Fibroblast of skin of abdomen (primary cell): ENCODE measurements at places on chromosomes 7 and 10.

DNA sequence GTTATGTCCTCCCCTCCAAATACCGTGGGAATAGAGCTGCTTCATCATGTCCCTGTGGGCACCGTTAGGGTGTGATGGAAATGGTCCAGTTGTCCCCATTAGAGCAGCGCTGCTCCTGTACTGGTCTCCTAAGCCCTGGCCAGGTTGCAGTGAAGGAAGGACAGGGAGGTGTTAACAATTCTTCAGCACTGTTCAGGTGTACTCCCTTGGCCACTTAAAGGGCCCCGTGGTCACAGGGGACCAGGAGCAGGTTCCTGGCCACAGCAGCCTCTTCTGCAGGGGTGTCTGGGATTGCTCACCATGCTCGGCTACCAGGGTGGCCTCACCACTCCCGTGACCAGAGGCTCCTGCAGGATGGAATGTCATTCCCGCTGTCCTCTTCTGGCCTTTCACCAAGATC is 65.8 kb downstream of the MINDY4 start:
- no peak for DNase-seq

GRCh38 chr10:104437226-104437625 is 83.6 kb downstream of the CFAP58 start:
- no peak for DNase-seq

GRCh38 chr10:16809074-16809718 is 8.0 kb downstream of the RSU1 start:
- peak; percentile 21 for DNase-seq

- peak; percentile 81 for DNase-seq
These were observed 49.0 kb downstream of the ADD3 start for GRCh38 chr10:110056822-110057221.

DNA sequence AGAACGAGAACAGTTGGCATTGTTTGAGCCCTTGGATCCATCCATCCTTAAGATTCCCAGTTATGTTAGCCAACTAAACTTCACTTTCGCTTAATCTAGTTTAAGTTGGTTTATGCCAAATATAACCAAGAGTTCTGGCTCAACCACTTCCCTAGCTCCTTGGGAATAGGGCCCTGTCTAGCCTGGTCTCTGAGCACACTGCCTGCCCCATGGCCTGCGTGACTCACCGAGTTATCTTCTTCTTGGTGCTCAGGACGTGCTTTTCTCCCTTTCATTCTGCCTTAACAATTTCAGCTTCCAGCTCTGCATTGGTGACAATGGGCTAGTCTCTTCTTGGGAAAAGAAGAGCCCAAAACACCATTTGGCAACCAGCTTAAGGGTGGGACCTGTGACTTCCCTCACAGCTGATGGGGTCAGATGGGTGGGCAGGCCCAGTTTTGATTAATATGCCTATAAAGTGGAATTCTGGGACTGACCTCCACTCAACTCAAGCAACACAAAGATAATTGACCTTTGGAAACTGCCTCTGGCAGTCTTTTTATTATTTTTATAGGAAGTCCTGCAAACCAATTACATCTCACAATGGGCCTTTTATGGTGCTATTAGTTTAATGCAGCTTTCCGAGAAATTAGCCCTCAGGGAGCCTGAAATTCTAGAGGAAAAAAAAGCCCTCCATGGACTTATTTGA is 126.4 kb downstream of the CFAP58 start:
- DNase-seq, result no peak

DNA sequence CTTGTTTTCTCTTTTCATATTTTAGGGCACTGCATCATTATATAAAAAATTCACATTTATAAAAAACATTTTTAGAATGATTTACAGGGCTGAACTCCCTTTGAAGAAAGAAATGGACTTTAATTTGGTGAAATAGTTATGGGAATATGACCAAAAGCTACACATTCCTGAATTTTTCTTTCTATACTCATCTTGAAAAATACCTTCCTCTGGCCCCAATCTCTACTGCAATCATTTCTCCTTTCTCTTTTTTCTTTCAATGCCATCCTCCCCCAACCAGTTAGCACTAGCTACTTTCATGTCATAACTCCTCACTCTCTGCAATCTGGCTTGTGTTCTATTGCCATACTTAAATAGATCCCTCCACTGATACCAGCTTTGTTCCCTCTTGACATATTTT is 6.2 kb downstream of the WNT8B start:
- peak; percentile 40 for DNase-seq

DNA sequence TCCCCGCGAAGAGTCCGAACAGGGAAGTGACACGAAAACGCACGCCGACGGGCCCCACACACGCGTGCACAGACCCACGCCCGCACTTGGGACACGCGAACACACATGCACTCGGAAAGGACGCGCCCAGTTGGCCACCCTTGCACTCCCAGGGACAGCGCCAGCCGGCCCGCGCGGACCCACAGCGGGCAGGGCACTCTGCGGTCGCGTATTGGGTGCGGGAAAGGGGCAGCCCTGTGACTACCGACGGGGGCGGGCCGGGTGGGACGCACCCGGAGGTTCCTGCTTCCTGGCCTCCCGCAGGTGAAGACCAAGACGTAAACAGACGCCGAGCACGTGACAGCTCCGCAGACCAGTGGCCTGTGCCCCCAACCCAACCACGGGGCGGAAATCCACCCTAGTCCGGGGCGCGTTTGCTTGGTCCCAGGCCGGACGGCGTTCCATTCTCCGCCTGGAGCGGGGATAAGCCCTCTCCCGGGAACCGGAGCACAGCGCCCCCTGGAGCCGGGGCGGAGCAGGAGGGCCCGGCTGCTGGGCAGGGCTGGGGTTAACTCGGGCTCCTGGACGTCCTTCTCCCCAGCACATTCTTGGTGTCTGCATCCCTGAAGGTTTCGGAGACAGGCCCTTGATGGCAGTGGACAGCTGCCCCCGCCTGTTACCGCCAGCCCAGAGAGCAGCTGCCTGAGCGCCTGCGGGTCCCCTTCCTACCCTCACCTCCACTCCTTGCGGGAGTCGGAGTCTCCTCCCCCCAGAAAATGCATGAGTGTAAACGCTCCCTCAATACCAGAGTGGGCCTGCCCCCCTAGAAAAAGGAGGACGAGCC is 2.0 kb upstream of the LZTS2 start:
- DNase-seq, result peak; percentile 68

DNA sequence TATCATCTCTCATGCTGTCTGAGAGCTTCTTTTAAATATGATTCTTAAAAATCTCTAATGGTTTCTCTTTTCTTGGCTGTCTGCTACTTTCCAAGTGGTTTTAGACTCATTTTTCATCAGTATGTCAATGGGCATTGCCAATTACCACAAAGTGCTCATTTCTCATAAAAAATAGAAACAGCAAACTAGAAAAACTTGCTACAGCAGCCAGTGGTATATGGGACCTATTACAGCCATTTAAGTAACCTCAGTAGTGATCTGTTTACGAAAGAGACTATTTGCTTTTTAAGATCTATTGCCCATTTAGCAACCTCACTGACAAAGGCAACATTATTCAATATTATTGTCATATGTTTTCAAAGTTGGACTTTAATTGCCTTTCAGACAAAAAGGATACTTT is 207.1 kb upstream of the RHOBTB1 start:
- peak; percentile 9 for DNase-seq

GRCh38 chr10:124962421-124962820 is 20.5 kb downstream of the ZRANB1 start:
- no peak for DNase-seq

DNA sequence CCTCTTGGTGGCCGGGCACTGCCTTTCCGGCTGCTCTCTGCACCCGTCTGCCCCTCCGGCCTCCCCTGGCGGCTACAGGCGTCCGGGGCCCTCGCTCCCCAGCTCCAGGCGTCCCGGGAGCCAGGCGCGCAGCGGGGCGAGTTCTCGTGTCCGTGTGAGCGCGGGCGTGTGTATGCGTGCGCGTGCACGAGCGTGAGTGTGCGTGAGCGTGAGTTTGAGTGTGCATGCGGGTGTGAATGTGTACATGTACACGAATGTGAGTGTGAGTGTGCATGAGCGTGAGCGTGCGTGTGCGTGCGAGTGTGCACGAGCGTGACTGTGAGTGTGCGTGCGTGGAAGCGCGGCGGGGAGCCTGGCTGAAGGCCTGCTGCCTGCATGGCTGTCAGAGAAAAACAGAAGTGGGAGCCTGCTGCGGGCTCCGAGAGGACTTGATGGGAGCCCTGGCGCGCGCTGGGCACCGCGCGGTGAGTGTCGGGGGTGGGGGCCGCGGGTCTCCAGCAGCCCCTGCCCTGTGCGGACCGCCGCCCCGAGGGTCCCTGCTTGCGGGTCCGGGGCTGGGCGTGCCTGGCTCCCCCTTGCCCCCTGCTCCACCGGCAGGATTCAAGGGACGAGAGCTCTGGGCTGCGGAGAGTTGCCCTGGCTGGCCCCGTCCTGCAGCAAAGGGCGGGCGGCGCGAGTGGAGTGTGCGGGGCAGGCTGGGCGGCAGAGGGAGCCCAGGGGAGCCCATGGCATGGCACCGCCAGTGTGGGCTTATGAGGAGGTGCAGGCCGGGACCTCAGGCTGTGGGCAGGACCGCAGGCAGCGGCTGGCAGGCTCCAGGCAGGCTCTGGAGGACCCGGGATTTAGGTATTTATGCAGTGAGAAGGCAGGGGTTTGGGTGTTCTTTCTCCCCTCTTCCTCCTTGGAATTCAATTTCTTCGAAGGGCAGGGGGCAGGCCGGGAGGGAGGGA is 75.8 kb upstream of the EN2 start:
- no peak for DNase-seq

DNA sequence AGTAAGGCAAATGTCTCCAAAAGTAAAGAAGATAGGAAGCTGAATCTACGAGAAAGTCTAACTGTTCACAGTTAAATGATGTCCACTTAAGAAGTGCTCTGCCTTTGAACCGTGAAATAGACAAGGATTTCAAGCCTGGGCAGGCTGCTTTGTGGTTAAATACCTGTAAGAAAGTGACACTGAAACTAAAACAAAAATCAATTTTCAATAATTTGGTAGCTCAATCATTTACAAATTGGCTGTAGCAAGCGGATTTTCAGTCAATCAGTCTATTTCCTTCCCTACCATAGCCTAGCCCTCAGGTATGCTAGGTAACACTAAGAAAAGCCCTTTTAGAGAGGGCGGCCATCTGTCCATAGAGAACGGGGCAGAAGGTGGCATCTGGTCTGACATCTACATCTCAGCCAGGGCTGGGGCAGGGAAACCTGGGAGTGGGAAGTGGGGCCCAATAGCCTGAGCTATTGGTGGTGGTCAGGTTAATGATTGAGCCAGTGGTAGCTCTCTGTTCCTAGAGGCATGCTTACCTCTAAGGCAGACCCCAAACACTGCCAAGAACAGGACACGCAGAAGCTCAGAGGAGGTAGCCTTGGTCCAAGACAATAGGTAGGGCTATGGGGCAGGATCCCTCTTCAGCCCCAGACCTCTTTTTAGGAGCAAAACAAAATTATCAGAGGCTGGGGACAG is 223.2 kb downstream of the CCSER2 start:
- DNase-seq, result no peak

DNA sequence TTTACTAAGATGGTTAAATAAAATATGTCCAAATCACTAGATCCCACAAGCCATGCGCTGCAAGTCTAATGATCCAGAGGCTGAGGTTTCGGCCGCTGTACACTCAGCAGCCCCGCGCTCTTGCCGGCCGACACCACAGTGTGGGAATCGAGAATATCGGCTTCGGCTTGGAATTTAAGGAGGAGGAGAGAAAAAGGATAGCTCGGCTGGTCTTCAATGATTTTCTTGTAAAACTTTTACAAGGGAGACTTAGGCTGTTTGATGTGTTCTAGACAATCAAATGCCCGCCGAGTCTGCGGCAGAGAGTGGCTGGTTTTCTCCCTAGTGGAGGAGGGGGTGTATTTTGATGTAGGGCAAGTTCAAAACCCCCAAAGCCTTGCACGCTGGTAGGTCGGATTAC is 118.2 kb upstream of the TCF7L2 start:
- DNase-seq, result no peak

- DNase-seq, result no peak
These were observed 214.4 kb upstream of the GPR26 start for GRCh38 chr10:123451618-123452245.

GRCh38 chr10:72081210-72081609 is 7.1 kb downstream of the SPOCK2 start:
- DNase-seq, result no peak

DNA sequence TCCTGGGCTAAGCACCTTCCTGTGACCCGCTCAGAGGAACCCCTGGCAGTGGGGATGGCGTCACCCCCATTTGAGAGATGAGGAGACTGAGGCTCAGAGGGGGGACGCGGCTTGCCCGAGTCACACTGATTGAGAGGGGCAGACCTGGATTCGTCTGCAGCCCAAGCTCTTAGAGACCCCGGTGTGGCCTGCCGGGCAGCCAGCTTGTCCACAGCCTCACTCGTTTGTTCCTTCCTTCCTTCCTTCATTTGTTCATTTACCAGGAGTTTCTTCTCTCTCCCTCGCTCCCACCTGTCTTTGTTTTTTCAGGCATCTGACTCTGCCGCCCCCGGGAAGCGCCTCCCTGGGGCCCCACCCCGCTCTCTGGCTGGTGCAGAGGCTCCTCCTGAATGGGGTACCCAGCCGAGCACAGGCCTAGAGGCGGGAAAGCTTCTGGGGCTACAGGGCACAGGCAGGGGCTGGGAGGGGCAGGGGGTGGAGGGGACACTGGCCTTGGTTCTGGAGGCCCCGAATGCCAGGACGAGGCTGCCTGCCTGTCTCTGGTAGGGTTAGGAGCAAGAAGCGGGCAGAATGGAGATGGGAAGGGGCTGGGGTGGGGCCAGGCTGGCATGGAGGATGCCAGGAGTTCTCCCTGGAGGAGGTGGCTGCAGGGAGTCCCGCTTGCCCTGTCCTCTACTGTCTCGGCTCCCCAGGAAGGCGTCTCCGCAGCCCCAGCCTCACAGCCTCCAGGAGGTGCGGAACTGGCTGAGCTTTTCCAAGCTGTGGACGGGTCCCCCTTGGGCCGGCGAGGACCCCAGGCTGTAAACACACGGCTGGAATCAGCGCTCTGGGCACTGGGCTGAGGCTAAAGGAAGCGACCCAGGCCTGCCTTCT is 91.6 kb downstream of the UNCX start:
- DNase-seq, result no peak

DNA sequence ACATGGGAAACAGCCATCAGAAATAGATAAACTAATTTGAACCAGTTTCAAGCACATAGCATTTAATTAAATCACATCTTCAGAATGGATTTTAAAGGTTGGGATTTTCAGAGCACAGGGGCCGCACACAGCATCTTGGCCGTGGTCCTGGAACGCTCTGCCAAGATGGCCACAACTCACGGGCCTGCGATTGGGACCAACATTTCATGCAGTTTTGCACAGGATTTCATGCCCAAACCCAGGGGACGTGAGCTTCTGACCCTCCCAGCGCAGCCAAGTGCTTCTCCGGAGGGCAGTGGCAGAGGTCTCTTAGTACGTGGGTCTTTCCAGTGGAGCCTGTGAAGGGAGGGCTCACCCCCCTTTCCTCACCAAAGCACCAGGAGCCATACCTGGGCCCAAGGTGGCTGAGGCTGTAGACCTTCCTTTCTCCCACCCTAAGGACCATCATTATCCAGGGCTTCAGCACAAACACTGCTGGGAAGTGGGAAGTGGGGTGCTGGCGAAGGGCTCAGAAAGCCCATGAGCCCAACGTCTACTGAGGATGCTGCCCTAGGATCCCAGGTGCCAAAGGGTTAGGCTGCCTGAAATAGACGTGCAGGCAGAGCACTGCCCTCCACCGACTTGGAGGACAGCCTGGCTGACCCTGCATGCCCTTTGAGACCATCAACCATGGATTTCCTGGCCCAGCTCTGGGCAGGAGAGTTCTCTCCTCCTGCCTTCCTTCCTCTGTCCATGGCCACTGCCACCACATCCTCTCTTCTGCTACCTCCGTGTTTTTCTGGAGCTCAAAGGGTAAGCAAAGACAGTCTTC is 611.2 kb upstream of the MGMT start:
- DNase-seq, result no peak

- DNase-seq, result no peak
These were observed 712.5 kb upstream of the ANKRD30A start for GRCh38 chr10:36412942-36413341.
